ENCODE measurements at places on chromosomes 7 and 10.

DNA sequence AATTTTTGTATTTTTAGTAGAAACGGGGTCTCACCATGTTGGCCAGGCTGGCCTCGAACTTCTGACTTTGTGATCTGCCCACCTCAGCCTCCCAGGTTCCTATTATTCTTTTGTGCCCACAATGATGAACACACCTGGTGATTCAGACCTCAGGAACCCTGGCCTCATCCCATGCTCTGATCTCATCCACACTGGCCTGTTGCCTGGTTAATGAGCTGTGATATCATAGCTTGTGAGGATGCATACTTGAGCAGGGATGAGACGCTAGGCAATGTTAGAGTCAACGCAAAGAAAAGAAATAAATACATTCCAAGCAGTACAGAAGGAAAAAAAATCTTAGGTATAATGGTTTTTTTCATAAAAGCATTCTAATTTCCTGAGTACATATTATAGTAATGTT is 82.4 kb upstream of the RNF32 start:
- DNase-seq = no peak

DNA sequence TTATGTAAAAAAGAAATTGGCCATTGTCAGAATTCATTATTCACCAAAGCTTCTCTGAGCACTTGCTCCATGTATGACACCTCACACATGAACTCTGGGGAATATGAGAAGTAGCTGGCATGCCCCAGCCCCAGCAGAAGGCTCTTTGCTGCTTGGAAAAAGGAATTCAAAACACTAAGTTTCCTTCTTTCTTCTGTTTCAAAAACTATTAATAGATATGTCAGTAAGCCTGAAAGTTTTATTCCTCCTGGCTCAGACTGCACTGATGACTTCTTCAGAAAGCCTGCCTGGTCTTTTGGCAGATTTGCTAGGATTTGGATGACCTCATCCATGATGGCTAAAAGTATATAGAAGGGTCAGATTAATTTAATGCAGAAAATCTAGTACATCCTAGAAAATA is 511.0 kb downstream of the GFRA1 start:
- no peak for DNase-seq

DNA sequence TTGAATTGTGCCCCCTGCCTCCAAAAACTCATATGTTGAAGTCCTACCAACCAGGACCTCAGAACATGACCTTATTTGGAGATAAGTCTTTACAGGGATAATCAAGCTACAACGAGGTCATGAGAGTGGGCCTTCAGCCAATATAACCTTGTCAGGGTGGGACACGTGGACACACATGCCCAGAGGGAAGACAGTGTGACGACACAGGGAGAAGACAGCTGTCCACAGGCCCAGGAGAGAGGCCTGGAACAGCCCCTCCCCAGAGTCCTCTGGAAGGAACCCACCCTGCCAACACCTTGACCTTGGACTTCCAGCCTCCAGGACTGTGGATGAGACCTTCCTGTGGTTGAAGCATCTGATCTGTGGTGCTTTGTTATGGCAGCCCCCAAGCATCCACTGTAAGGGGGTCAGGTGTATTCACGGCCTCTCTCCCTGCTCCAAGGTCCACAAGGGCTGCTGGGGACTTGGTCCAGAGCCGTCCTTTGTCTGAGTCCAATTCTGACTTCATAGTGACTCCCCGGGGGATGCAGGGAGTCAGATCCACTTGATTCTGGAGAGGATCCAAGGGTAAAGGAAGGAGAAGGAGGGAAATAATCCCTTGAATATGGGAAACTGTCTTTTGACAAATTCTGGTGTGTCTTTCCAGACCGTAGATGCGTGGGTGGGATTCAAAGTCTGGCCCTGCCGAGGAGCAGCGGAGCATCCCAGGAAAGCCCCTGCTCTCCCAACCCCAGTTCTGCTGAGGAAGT is 7.0 kb downstream of the CALML3 start:
- DNase-seq = no peak

GRCh38 chr10:22537810-22538209 is 176.6 kb downstream of the PIP4K2A start:
- DNase-seq = no peak

DNA sequence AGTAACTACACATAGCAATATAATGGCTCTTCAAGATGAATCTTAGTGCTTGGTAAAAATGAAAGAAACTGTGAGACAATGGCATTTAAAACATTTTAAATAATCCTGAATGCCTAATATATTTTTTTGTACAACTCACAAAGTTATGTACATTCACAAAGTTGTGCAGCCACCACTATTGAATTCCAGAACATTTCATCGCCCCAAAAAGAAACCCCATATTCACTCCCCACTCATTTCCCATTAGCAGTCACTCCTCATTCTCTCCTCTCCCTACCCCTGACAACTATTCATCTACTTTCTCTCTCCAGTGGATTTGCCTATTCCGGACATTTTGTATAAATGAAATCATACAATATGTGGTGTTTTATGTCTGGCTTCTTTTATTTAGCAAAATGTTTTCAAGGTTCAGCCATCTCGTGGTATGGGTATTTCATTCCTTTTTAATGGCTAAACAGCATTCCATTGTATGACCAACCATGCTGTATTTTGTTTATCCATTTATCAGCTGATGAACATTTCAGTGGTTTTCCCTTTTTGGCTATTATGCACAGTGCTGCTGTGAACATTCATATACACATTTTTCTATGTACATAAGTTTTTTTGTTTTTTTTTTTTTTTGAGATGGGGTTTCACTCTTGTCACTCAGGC is 34.7 kb downstream of the ENTPD7 start:
- DNase-seq = no peak

- DNase-seq = no peak
Observed at GRCh38 chr10:22823109-22823508, 104.7 kb upstream of the ARMC3 start.

GRCh38 chr10:94320285-94320914 is 42.3 kb downstream of the NOC3L start:
- DNase-seq = peak; percentile 28

DNA sequence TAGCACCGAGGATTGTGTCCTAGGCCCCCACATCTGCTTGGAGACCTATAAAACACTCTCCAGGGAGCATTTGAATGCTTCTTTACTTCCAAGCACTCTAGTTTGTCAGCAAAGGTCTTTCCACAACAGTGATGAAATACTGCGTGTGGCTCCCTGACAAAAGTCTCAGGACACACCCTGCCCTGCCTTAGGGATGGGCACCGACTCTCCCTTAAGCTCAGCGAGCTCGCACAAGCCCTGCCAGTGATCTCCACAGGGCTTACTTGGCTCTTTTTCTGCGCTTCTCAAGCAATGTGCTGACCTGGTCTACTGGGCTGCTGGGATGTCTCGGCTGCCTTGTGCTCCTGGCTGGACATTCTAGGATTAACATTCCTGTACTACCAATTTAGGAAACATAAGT is 84.3 kb upstream of the MPP7 start:
- no peak for DNase-seq

DNA sequence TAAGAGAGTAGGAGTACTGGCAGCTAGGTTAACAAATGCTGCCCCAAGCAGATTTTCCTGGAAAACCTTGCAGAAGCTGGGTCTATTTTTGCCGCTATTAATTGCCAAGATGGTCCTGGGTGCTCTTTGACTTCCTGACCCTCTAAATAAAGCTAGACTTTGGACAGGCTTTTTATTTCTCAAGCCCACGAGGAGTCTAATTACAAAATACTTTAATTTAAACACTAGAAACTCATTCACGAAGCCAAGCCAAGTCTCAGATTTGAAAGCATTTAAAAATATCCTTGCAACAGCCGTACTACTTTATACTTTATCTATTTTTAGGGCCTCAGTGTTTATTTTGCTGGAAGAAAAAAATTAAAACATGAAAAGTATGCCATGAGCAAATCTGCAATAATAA is 45.1 kb downstream of the TMEM26 start:
- no peak for DNase-seq

GRCh38 chr10:91689731-91690168 is 56.9 kb upstream of the PPP1R3C start:
- DNase-seq = no peak

GRCh38 chr10:14129770-14130169 is 201.0 kb downstream of the FRMD4A start:
- DNase-seq = no peak

GRCh38 chr10:24235471-24235870 is 26.5 kb downstream of the KIAA1217 start:
- DNase-seq = no peak

DNA sequence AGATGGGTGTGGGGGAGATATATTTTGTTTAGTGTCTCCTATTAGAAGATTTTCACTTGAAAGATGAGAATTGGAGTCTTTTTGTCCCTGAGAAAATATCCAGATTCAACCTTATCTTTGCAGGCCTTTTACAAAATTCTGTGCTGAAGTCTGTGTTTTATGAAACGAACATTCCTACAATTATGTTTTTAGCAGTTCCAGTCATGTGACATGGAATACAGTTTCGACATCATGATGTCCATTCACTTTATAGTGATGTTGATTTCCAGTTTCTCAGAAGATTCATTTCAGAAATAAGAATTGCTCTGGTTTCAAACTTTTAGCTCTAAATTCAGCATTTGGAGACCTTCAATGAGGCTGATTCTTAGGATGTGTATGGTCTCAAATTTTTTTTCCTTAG is 54.4 kb downstream of the CACNB2 start:
- DNase-seq = no peak

DNA sequence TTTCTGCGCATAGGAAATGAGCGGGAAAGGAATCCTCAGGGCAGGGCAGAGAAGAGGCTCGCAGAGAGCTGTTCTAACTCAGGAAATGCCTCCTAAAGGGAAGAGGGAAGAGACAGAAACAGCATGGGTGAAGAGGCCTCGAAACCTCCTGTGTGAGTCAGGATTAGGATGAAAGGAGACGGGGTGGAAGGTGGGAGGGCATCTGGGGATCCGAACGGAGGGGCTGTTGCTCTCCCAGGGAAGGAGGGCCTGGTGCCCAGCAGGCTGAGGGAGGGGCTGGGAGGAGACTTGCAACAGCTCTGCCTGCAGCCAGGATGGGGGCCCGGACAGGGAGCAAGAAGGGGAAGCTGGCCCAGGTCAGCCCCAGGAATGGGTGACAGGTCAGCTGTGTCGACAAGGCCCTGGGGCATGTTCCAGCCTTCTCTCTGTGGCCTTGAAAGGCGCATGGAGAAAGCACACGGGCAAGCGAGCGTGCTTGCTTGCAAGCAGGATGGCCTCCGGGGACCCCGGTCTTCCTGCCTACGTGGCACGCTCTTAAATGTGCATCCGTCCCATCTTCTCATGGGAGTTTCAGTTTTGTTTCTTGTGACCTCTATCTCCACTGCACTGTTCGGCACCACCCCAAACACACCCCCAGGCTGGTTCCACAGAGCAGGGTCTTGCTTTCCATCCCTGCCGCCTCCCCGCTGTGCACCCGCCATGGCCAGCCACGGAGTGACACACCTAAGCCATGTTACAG is 63.5 kb downstream of the HIPK2 start:
- DNase-seq = no peak

- no peak for DNase-seq
Observed at GRCh38 chr7:101753316-101753715, 64.1 kb upstream of the CUX1 start.
